ENCODE measurements at places on chromosomes 5 and 9. TPM values are rescaled to one million over a fixed set of nuclear protein-coding genes. Genes with fewer than 3 reads are reported as not detected.

The GABRA1 gene
- total RNA-seq = not detected

GRCh38 chr9:71916834-71917534, 5.5 kb downstream of the C9orf85 start:
- no peaks in the 10 kb centered on the region for H3K27me3 ChIP-seq
- H3K36me3 ChIP-seq = peaks cover 15% of the 10 kb centered on the region
- H3K27ac ChIP-seq = no peak overlapping the region
- DNase-seq = no peak
- H3K4me1 ChIP-seq = peaks cover 48% of the 10 kb centered on the region
- no peak overlapping the region for H3K4me3 ChIP-seq

DNA sequence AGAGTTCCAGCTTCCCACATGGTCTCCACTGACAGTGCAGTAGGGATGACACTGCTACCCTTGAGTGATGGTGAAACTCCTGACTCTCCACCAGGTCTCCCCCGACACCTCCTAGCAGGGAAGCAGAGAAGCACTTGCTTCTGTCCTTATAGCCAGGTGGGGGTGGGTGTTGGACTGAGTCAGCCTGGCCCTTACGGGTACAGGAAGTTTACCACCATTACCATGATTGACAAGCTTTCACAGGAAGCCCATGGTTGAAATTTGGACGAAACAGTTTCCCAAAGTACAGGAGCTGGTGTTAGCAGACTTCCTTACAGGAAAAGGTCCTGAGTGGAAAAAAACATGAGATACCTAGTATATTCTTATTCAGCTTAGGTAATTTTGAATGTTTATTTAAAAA, 3.1 kb upstream of the FBXL7 start:
- DNase-seq = no peak
- no peaks in the 10 kb centered on the region for H3K36me3 ChIP-seq
- no peaks in the 10 kb centered on the region for H3K4me1 ChIP-seq
- H3K27me3 ChIP-seq = peaks cover 33% of the 10 kb centered on the region
- no peak overlapping the region for H3K27ac ChIP-seq
- H3K4me3 ChIP-seq = no peak overlapping the region

DNA sequence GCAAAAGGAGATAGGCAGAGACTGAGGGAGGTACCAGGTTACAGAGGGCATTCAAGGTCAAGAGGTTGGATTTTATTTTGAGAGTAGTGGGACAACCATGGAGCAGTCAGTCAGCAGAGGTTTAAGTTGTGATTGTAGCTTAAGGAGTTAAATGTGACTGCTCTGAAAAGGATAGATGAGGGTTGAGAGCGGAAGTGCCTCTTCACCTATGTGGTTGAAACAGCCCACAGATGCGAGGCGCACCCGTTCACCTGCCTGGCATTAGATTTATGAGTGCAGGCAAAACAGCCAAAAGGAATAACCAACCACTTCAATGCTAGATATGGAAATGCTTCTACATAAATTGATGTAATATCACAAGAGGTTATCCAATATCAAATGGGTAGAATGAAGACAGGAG, 8.4 kb downstream of the ZNF474 start:
- peaks cover 7% of the 10 kb centered on the region for H3K4me1 ChIP-seq
- no peak overlapping the region for H3K27ac ChIP-seq
- H3K4me3 ChIP-seq = no peak overlapping the region
- no peak for DNase-seq

GRCh38 chr5:142551338-142552067, 134.4 kb downstream of the FGF1 start:
- no peak overlapping the region for H3K27ac ChIP-seq
- peaks cover 11% of the 10 kb centered on the region for H3K4me1 ChIP-seq
- no peak for DNase-seq
- peaks cover 48% of the 10 kb centered on the region for H3K27me3 ChIP-seq
- H3K36me3 ChIP-seq = no peaks in the 10 kb centered on the region

GRCh38 chr9:133056533-133056932, 5.2 kb upstream of the CEL start:
- H3K27ac ChIP-seq = no peak overlapping the region
- H3K27me3 ChIP-seq = no peaks in the 10 kb centered on the region

DNA sequence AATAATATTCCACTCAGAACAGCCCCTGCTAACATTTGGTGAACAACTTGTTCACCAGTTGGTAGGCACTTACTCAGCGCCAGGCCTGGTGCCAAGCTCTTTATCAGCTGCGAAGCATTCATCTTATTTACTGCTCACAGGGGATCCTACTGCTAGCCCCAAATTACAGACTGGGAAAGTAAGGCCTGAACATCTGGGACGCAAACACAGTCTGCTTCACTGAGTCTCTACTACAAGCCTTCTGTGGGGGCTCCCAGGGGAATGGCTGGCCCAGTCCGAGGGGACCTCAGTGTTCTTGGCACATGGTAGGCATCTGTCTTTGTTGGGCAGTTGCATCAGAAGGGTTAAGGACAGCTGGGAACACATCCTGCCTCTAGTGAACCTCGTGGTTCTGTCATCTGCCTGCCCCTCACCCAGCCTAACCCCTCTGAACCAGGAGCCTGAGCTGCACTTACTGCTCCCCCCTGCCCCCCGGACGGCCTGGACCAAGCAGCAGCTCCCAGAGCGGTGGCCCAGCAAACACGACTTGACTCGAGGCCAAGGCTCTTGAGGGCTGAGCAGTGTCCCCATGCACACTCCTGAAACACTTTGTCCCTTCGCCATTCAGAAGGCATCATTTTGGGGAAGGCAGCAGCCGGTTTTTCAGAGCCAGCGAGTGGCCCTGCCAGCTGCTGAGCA, at the start of gene PHYHD1:
PHYHD1 (plus strand) TSS at position 602 of the 678 bp plus-strand sequence. CDS start 1,342 bp downstream, outside the sequence.
- H3K27me3 ChIP-seq = no peaks in the 10 kb centered on the region
- H3K27ac ChIP-seq = peak within 1 kb of the TSS; percentile 46
- H3K4me3 ChIP-seq = peak within 1 kb of the TSS; percentile 42
- DNase-seq = no peak
- no peaks in the 10 kb centered on the region for H3K36me3 ChIP-seq
- H3K4me1 ChIP-seq = peaks cover 5% of the 10 kb centered on the region

- H3K4me1 ChIP-seq = no peaks in the 10 kb centered on the region
- no peaks in the 10 kb centered on the region for H3K36me3 ChIP-seq
- peaks cover 40% of the 10 kb centered on the region for H3K27me3 ChIP-seq
- no peak overlapping the region for H3K27ac ChIP-seq
- DNase-seq = no peak
These were observed 138.8 kb downstream of the LIFR start for GRCh38 chr5:38417658-38418017.

The KCNMB1 gene
- total RNA-seq = not detected

The HMGCS1 gene
- 60.2 TPM for total RNA-seq

- DNase-seq = no peak
- H3K27me3 ChIP-seq = peaks cover 18% of the 10 kb centered on the region
- H3K27ac ChIP-seq = no peak overlapping the region
These were observed 79.1 kb upstream of the IER5L start for GRCh38 chr9:129256959-129257713.

The SPATA31C1 gene
- total RNA-seq = not detected

DNA sequence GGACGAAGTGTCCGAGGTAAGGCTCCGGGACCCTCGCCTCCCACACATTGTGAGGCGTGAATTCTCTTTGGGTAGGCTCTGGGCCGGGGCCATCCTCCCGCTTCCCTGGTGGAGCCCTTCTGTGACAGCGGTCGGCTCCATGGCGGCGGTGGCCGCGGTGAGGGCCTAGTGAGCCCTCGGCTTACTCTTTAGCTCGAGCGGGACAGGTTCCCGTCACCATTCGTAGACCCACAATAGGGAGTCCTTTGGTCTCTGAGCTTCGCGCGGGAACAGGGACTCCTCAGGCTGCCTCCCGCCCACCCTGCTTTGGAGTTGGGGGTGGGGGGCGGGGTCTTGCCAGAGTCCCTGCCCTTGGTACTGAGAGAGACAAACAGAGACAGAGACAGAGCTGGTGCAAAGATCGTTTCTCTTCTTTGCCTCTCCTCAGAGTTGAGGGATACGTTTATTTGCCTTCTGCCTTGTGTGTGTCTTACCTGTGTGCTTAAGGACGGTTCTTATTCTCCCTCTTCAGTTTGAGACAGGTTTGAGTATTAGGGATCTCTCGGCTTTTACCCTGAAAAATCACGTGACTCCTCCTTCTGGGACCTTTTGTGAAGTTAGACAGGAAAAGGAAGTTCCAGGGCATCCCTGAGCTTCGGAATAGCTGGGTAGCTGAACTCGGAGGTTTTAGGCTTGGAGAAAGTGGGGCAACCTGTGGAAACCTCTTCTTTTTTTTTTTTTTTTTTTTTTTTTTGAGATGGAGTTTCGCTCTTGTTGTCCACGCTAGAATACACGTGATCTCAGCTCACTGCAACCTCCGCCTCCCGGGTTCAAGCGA, 833 bp downstream of the ANKHD1 start:
- peaks cover 15% of the 10 kb centered on the region for H3K36me3 ChIP-seq
- H3K27ac ChIP-seq = no peak overlapping the region
- peak; percentile 73 for DNase-seq
- no peaks in the 10 kb centered on the region for H3K27me3 ChIP-seq
- H3K4me1 ChIP-seq = peaks cover 28% of the 10 kb centered on the region

The COL15A1 gene
- total RNA-seq = not detected

GRCh38 chr5:21783074-21783679, 1070.0 kb downstream of the CDH12 start:
- no peaks in the 10 kb centered on the region for H3K27me3 ChIP-seq
- H3K27ac ChIP-seq = no peak overlapping the region
- H3K4me1 ChIP-seq = no peaks in the 10 kb centered on the region
- no peak overlapping the region for H3K4me3 ChIP-seq

- DNase-seq = no peak
- H3K36me3 ChIP-seq = no peaks in the 10 kb centered on the region
- H3K4me3 ChIP-seq = no peak overlapping the region
- H3K27ac ChIP-seq = no peak overlapping the region
These were observed 36.0 kb downstream of the ROR2 start for GRCh38 chr9:91913986-91914385.

The N4BP3 gene
- total RNA-seq = 12.3 TPM

DNA sequence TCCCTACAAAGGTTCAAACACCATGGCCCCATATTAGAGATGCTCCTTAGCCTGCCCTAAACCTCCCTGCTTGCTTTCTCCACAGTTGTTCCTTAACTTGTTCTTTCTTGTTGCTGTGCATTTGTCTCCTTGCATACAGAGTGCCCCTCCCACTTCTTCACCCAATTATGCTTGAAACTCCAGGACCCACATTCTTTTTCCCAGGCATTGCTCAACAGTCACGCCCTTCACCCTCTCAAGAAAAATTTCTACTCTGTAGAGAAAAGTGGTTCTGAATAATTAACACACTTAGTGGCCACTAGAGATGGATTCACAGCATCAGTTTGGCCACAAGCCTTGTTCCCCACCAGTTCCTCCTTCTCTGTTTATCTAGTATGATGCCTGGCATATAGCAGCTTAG, 57.7 kb downstream of the NREP start:
- H3K27ac ChIP-seq = no peak overlapping the region
- DNase-seq = no peak
- H3K4me1 ChIP-seq = peaks cover 8% of the 10 kb centered on the region
- H3K4me3 ChIP-seq = no peak overlapping the region
- H3K36me3 ChIP-seq = no peaks in the 10 kb centered on the region

GRCh38 chr5:1651971-1652872, 128.5 kb upstream of the LPCAT1 start:
- no peak overlapping the region for H3K4me3 ChIP-seq
- peaks cover 49% of the 10 kb centered on the region for H3K27me3 ChIP-seq
- no peak for DNase-seq
- peaks cover 6% of the 10 kb centered on the region for H3K4me1 ChIP-seq

GRCh38 chr9:101574731-101575333, 19.9 kb downstream of the PPP3R2 start:
- no peak overlapping the region for H3K4me3 ChIP-seq
- H3K36me3 ChIP-seq = peaks cover 21% of the 10 kb centered on the region
- no peaks in the 10 kb centered on the region for H3K27me3 ChIP-seq
- DNase-seq = no peak

- no peak overlapping the region for H3K4me3 ChIP-seq
- peaks cover 9% of the 10 kb centered on the region for H3K4me1 ChIP-seq
- DNase-seq = no peak
- no peak overlapping the region for H3K27ac ChIP-seq
- H3K27me3 ChIP-seq = no peaks in the 10 kb centered on the region
These were observed 204.7 kb downstream of the TTLL11 start for GRCh38 chr9:121888438-121888775.

GRCh38 chr9:96607971-96608370, 11.7 kb downstream of the CDC14B start:
- no peak overlapping the region for H3K4me3 ChIP-seq
- no peaks in the 10 kb centered on the region for H3K36me3 ChIP-seq
- no peak overlapping the region for H3K27ac ChIP-seq
- H3K4me1 ChIP-seq = no peaks in the 10 kb centered on the region
- no peak for DNase-seq

The CHSY3 gene
- not detected for total RNA-seq

DNA sequence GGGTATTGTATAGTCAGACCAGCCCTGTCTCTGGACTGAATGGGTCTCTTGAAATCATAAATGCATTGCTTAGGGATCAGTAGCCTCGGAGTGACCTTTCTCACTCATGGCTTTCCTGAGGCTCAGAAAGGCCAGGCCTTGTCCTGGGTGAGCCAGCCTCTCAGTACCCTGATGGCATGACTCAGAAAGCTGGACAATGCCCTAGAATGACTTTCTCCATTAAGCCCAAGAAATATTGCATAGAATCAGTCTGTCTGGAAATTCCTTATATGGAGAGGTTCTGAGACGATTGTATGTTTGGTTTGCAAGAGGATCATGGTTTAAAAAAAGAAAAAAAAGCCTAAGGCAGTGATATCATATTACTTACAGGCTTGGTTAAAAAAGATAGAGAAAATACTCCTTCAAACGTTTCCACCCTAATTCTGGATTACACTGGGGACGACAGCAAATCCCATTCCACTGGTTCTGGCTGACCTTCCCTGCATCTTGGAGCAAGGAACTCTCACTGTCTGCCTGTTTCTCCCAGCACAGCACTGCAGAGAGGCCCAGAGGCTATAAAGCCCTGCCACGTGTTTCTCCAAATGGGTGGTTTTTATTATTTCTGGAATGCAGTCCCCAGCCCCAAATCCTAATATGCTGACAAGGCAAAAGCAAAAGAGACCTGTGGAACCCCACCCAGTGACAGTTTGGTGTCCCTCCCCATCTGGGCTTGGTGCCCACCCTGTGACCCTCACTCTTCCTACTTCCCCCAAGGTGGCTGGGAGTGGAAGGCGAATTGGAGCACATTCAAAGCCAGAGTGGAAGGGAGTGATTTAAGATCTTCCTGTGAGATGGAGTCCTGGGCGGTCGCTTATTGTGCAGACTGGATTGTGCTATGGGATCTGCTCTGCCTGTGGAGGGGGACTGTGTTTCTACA, 34.4 kb downstream of the MAP1B start:
- H3K4me1 ChIP-seq = peaks cover 21% of the 10 kb centered on the region
- H3K27me3 ChIP-seq = peaks cover 45% of the 10 kb centered on the region
- no peak overlapping the region for H3K4me3 ChIP-seq
- no peak overlapping the region for H3K27ac ChIP-seq
- no peak for DNase-seq

GRCh38 chr9:29844251-29844650, 2271.0 kb upstream of the C9orf72 start:
- H3K27ac ChIP-seq = no peak overlapping the region
- H3K27me3 ChIP-seq = no peaks in the 10 kb centered on the region
- no peaks in the 10 kb centered on the region for H3K36me3 ChIP-seq
- no peak for DNase-seq
- no peak overlapping the region for H3K4me3 ChIP-seq
